ENCODE measurements at places on chromosomes 6 and 20.

GRCh38 chr6:105178636-105179035 lies 1.2 kb downstream of the POPDC3 start:
- no peak for DNase-seq

DNA sequence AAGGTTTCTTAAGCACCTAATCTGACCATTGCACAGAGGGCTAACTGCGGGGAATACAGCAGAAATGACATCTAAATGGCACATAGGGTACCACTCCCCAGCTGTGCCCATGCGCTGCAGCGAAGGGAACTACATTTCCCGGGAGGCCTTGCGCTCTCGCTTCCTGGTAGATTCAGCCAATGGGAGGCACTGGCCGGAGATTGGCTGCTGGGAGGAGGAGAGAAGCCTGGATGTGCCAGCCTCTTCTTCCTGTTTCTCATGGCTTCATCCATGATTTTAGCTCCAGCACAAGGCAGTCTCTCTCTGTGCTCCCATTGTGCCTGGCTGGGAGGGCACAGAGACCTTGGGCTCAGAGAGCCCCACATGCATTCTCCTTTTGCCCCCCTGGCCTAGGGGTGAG lies 101.7 kb upstream of the FOXA2 start:
- DNase-seq = peak; percentile 19

DNA sequence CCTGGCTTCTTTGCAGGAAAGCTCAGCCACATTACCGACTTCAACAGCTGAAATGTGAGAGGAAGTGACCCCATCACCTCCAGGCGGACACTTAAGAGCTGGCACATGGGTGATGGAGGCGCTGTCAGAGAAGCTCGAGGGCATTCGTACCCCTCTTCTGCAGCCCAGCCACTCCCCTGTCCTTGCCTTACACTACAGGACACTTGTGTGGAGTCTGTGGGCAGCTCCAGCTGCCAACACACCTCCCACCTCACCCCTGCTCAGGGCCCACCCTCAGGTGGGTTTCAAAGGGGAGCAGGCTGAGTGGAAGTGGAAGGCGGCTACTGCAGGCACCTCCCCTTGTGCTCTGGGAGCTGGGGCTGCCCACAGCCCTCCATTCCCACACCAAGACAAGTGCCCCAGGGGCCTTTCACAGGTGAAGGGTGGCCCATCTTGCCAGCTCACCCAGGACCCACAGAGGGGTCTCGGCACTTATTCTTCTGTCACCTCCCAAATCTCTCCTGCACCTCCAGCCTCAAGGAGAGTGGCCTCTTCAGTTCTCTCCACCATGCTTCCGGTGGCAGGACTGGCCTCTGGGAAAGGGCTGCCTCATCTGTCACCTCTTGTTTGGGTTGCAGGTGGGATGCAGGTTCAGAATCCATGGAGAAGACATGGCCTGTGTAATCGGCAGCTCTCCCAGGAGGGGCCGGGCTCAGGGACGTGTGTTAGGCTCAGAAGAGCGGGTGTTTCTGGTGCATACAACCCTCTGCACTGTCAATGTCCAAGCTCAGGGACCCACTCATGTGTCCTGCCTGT lies 49.8 kb downstream of the IRF4 start:
- DNase-seq = no peak

- no peak for DNase-seq
Measured at GRCh38 chr6:129744201-129744879, 34.4 kb upstream of the ARHGAP18 start.

DNA sequence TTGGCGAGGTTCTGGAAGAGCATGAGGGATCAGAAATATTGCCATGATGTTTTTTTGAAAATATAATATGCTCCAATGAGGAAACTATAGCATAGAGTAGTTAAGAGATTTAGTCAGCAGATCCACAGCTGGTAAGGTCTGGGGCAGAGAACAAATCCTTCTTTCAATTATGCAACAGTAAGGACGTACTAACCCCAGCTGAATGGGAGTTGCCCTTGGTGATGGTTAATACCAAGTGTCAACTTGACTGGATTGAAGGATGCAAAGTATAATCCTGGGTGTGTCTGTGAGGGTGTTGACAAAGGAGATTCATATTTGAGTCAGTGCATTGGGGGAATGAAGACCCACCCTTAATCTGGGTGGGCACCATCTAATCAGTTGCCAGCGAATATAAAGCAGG lies 745.5 kb upstream of the NRSN1 start:
- DNase-seq = no peak

GRCh38 chr6:152671171-152671570 lies 26.5 kb upstream of the MYCT1 start:
- no peak for DNase-seq
